ENCODE measurements at places on chromosomes 6 and 20.
A peak's percentile ranks its signal among the peaks of the same experiment; 100 is the strongest.

DNA sequence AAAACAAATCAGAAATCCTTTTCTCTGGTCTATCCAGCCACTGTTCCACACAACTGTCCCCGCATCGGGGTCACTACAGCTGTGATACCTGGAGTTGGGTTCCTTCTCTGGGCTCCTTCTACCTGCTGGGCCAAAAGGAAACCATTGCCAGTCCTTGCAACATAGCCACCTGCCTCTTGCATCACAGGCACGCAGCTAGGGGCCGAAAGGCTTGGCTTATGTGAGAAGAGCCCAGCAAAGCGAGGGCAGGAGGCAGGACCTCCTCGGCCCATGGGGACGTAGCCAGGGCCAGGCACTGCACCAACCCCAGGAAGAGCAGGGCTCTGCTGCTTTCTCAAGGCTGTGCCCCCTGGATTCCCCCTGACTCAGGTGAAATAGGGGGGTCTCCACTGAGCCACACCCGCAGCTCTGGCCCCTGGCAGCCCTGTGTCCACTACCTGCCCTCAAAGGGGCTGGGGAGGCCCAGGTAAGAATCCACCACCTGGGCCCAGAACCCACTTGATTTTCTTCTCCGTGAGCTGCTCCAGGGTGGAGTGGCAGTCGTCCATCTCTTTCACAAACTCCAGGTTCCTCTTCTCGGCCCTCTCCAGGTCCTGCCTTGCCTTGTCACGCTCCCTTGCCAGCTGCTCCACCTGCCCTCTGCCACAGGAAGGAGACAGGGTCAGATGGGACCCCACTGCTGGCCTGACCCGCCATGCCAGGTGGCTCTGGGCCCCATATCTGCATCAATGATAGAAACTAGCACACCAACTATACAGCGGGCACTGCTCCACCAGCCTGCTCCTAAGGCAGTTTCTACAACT is 88.9 kb downstream of the GINS1 start:
- DNase-seq = no peak

- no peak for DNase-seq
Measured at GRCh38 chr6:35068206-35068605, 72.9 kb downstream of the TCP11 start.

- no peak for DNase-seq
Measured at GRCh38 chr20:13307562-13308163, 86.6 kb downstream of the ISM1 start.

DNA sequence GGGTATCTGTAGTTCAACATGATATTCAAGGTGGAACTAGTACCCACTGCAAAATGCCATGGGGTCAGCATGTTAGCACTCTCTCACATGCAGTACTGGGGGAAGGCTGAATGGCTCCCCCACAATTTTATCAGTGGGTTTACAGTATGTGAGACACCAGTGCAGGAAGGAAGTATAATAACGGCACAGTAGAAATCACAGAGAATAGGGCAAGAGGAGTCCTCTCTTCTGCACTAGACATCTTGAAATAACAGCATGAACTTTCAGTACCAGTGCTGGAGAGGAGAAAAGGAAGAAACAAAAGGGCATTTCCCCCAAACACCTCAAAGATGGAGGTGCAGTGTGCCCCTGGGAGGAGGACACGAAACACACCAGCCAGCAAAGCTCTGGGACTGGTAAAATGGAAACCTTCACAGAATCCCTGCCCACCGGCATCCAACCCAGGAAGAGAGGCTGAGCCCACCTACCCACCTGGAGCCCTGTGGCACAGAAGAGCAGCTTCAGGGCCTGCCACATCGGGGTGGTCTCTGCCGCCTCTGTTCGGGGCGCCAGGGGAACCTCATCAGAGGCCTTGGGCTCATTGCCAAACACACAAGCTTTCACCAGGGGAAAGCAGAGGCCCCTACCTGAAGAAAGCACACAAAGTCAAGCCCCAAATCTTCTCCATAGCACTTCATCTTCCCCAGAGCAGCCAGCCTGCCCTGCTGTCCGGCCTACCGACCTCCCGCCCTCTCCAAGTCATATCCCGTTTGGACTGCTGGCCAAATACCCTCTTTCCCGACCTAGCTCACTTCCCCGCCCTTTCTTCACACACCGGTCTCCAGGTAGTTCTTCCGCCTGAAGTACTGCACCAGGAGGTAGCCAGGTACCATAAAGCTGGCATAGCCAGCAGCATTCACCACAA is 1.2 kb downstream of the SLC35B2 start:
- no peak for DNase-seq

GRCh38 chr6:2876210-2877056 is 26.7 kb downstream of the SERPINB9 start:
- peak; percentile 71 for DNase-seq

Measured in HFFc6 (cell line).